ENCODE measurements at places on chromosomes 6 and 20.

DNA sequence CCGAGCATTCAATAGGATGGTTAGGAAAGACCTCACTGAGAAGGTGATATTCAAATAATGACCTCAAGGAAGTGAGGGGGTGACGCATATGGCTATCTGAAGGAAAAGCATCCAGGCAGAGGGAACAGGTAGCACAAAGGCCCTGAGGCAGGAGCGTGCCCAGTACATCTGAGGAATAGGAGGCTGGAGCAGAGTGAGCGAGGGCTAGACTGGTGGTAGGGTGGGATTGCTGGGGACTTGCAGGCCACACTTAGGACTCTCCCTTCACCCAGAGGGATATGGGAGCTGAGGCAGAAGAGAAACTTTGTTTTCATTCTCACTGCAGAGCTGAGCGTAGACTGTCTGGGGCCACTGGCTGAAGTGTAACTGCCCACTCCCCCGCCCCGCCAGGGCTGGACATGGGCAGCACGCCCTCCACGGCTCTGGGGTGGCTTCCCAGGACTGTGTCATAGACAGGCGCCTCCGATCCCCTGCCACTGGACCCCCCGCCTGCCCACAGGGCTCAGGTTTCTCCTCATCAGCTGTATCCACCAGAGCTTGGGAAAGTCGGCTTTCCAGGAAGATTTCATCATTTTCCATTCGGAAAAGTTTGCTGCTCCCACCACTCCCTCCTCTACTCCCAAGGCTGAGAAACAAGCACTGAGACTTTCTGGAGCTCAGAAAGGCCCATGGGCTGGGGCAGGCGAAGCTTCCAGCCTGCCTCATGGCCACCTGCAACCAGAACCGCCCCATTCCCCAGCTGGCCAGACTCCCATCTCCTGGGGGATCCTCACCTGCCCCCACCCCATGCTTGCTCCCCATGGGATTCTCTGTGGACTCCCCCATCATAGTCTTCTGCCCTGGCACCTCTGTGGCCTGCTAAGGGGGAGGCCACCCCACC lies 142.6 kb downstream of the MRPL14 start:
- DNase-seq, result no peak

GRCh38 chr20:38554986-38555385 lies 26.0 kb upstream of the ADIG start:
- DNase-seq, result no peak

DNA sequence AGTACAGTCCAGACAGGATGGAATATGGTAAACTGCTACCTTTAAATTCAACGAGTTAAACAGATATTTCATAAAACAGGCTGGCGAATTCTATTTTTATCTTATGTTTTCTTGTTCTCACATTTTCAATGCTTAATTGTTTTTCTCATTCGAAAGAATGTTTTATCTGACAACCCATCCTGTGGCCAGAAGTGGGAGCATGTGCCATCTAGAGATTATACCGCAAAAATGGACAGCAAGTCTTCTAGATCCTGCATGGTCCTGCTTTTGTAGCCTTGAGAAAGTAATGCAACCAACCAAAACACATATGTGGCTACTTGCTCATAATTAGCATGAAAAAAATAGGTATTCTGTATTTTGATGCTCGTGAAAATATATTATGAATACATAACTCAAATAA lies 30.7 kb downstream of the TUBB2B start:
- no peak for DNase-seq

DNA sequence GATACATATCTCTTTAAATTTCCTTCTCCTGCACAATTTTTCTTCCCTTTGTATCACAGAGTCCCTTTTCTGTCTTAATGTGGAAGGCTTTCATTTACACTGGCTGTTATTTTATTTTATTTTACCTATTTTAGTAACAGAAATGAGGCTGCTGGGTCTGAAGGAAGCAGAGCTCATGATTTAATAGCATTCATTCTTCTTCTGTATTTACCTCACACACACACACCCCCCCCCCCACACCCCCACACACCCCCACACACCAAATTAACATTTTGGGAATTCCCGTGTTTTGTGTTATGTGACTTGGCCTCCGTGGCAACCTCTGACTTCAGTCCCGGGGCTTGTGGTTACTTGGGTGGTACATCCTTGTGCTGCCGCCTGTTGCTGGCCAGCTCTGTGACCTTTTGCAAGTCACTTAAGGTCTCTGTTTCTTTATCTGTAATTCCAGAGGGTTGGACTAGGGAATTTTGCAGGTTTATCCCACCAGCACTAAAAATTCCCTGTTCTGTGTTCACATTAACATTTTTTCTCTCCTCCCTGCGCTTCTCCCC lies 108.8 kb downstream of the TIAM2 start:
- DNase-seq, result no peak

DNA sequence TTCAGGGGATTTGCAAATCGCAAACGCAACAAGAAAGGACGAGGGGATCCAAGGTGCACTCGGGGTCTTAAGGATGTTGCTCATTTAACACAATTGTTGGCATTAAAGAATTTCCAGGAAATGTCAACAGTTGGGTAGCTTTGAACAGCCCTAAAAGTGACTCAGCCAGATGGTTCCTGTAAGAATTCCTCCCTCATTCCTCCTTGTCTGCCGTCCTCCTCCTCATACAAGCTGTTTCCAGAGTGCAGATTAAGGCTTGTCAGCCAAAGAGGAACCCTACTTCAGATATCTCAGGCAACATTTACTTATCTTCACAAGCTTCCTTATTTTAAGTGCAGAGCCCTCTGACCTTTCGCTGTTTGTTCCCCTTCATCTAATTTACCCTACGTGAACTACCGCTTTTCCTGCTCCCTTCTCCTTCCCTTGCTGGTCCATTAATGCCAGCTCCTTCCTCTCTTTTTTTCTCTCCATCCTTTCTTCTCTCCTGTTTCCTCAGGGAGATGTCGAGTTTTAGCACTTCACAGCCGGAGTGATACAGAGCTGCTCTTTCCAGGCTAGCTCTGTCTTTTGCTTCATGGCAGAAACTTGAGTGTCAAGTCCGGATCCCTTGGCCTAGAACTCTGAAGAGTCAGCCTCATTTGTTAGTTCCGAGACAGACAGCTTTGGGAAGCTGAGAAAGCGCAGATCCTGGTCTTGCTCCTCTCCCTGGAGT lies 26.1 kb upstream of the TBC1D7 start:
- DNase-seq, result no peak

GRCh38 chr6:128657181-128657580 lies 136.8 kb upstream of the PTPRK start:
- no peak for DNase-seq

GRCh38 chr6:139882234-139882633 lies 507.8 kb upstream of the CITED2 start:
- DNase-seq, result no peak

Data from GM13977 (cell line).